GM12865 (cell line): ENCODE measurements at places on chromosomes 3 and 15.
A peak's percentile ranks its signal among the peaks of the same experiment; 100 is the strongest.

DNA sequence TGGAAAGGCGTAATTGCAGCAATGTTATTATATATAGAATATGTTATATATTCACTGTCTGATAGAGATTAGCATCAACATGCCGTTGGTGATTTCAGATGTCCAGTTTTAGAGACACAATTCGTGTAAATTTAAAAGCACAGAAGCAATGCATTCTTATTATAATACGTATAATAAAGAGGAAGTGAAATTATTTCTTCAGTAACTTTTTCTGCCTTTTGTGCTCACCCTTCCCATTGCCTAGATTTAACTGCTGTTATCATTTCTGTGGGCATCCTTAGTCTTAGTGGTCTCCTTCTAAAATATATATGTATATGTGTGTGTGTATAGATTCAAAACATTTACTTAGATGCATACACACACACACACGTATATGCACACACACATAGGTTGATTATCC is 592.5 kb upstream of the GOLIM4 start:
- DNase-seq: no peak

- DNase-seq: no peak
Observed at GRCh38 chr3:182136008-182136910, 424.5 kb downstream of the SOX2 start.

- peak; percentile 18 for DNase-seq
Observed at GRCh38 chr3:20080956-20081554, 40.8 kb downstream of the KAT2B start.

GRCh38 chr3:29568355-29568754 is 287.5 kb downstream of the RBMS3 start:
- no peak for DNase-seq

GRCh38 chr3:50599716-50600118 is 11.9 kb downstream of the CISH start:
- DNase-seq: no peak
